T-helper 17 cell (primary cell): ENCODE measurements at places on chromosomes 16 and 17.

DNA sequence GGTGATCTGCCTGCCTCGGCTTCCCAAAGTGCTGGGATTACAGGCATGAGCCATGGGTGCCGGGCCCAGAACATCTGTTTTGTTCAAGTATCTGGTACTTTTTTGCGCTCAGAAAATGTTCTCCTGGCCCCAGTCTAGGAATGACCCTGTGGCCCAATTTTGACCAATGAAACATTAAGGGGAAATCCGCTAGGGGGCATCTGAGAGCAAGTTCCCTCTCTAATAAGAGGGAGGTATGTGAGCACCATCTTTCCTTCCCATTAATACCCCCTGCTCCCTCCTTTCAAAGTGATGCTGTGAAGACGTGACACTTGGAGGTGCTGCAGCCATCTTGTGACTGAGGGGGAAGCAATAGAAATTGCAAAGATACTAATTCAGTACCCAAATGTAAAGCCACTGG, 16.5 kb upstream of the CLEC3A start:
- DNase-seq, result no peak

- DNase-seq, result no peak
These were observed 16.1 kb upstream of the GSDMA start for GRCh38 chr17:39946551-39947330.

GRCh38 chr17:42067371-42068091, 17.1 kb upstream of the C17orf113 start:
- peak; percentile 56 for DNase-seq

DNA sequence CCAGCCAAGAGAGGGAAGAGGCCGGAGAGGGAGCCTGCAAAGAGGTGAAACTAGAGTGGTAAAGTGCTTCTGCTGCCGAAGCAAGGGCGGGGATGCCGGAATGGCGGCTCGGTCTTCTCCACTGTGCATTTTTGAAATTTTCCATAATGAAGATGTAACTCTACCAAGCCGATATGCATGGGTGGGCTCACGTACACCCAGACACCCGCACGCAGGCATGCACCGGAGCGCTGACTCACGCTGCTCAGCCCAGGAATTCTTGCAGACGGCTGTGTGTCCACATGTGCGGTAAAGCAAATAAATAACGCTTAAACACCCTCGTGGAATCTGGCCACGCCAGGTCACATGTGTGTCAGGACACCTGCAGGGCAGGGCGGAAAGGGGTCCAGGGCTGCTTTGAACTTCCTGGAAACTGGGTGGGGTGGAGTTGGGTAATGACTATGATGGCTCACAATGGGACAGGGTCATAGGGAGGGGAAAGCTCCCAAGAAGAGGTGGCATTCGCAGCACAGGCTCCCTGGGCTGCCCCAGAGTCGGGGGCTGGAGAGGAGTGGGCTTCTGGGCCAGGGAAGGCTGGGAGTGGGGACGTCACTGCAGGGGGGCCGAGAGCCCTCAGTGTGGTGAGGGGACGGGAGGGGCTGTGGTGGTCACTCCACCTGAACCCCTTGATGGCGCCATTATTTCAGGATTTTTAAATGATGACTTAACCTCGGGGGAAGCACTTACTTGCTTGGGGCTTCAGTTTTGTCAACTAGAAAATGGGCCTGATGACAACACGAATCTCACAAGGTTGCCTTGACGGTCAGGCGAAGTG, 265.5 kb downstream of the PARN start:
- DNase-seq, result no peak

DNA sequence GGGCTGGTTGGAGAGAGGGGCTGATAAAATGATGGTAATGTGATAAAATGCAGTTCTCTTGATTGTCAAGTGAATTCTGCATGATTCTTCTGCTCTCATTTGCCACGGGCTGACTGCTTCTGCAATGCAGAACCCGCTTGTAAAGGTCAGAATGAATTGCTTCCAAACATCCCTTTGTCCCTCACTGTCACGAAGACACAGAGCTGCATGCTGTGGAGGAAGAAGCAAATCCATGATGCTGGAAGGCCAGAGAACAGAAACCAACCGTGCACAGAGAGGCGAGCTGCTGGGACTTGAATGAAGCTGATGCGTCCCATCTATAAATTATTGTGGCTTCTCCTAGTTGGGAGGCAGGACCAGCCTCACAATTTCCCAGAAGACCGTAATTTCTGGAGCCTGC, 171.6 kb downstream of the PRKCB start:
- no peak for DNase-seq

GRCh38 chr17:67666028-67666427, 51.7 kb upstream of the NOL11 start:
- DNase-seq, result no peak
